Stimulated activated CD8-positive, alpha-beta memory T cell treated with anti-CD3 and anti-CD28 coated beads, Interleukin-12 subunit alpha, Interleukin-12 subunit beta, amount 100 ng/mL, for 4 hours (primary cell): ENCODE measurements at places on chromosomes 5 and 9.

GRCh38 chr5:36414869-36415282, 113.2 kb upstream of the RANBP3L start:
- DNase-seq = no peak

- no peak for DNase-seq
These were observed 52.9 kb downstream of the ARHGAP26 start for GRCh38 chr5:142823126-142823525.

GRCh38 chr5:548256-548655, 24.0 kb upstream of the SLC9A3 start:
- DNase-seq = no peak

DNA sequence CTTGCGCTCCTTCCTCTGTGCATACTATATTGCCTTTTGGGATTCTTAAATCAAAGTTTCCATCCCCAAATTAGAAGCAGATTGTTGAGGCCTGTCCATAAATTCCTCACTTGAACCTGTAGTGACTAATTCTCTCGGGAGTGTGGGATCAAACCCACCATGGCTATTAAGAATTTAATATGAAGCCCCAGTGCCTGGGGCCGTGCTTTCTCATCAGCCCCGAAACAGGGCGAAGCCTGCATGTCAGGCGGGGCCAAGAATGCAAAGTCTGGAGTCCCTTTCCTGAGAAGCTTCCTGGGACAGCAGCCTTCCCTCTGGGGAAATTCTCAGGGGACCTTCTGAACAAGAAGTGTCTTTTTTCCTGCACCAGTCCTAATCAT, 29.3 kb upstream of the FAT2 start:
- no peak for DNase-seq

- no peak for DNase-seq
These were observed 1498.8 kb downstream of the MAT2B start for GRCh38 chr5:165004175-165004574.

GRCh38 chr9:89374176-89374575, 55.9 kb downstream of the SECISBP2 start:
- no peak for DNase-seq

DNA sequence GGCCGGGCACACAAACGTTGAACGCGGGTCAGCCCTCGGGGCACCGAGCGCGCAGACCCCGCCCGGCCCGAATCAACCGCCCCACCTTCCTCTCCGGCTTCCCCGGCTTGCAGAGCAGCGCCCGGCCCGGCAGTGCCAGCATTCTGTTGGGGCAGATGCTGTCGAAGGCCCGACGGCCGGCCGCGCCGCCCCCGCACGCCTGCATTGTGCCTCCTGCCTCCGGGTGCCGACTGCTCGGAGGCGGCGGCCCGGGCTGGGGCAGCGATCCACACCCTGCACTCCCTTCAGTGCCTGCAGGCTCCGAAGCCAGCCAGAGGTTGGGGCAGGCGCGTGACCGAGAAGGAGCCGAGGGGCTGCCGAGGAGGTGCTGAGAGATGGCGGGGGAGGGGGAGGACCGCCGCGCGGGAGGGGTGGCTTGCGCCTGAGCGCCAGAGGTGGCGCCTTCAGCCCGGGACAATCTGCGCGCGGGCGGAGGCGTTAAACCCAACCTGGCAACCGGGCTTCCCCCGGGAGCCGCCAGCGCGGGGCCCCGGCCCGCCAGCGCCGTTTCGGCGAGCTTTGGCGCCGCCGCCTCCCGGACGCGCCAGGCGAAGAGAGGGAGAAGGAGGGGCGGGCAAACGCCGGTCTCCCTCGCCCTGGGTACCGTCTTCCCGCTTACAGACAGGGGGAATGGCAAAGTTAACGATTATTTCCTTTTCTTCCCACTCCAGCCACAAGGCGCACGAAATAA, at the start of gene MCIDAS:
MCIDAS (minus strand) TSS at position 382 of the 730 bp plus-strand sequence; CDS start at position 205, 177 bp downstream.
- peak; percentile 49 for DNase-seq

DNA sequence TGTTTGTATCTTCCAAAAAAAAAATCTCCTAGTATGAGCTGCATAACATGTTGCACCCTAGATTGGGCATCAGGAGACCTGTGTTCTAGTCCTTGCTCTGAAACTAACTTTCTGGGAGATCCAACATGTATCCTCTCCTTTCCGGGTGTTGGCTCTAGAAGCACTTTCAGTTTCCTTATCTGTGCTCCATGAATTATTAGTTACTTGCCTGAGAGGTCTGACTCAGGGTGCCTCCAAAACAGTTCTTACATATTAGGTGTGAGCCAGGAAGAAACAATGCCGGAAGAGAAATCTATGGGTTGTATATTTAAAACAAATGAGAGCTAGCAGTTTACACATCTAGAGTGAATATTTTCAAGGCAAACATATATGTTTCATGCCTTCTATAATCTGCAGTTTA, 36.7 kb upstream of the SLC36A2 start:
- DNase-seq = no peak

DNA sequence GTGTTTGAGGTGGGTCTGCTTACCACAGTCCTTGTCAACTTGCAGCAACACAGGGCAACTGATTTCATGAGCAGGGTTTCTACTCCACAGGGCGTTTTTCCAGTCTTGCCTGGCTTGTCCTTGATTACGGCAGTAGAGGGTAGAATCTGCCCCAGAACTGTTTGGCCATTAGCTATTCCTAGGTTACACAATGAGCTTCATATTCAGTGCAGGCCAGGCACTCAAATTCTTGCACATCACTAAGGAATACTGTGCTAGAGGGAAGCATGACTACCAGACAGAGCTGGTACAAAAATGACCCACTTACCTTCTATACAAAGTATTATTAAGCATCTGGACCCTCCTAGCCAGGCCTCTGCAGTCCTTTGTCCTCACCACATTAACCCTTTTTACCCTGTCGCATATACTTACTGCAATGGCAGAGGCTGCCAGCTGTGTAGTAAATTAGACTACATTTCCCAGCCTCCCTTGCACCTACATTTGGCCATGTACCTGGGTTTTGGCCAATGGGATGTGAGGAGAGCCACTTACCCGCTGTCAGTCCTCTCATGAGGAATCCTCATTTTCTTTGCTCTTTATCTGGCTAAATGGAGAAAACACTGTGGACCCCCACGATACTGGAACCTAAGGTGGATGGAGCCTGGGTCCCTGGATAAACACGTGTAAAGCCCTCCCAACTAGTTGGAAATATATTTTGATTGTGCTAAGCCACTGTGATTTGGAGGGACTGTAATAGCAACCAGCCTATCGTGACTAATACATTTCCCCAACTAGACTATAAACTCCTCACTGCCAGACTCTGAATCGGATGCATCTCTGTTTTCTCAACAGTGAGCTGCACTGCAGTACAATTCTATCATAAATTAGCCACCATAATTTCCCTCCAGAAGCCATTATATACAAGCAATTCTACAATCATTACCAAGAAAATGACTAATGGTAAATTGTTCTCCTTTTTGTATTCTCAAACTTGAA, 218.7 kb downstream of the GLIS3 start:
- no peak for DNase-seq

GRCh38 chr5:80408484-80409366, 861 bp downstream of the ZFYVE16 start:
- no peak for DNase-seq

DNA sequence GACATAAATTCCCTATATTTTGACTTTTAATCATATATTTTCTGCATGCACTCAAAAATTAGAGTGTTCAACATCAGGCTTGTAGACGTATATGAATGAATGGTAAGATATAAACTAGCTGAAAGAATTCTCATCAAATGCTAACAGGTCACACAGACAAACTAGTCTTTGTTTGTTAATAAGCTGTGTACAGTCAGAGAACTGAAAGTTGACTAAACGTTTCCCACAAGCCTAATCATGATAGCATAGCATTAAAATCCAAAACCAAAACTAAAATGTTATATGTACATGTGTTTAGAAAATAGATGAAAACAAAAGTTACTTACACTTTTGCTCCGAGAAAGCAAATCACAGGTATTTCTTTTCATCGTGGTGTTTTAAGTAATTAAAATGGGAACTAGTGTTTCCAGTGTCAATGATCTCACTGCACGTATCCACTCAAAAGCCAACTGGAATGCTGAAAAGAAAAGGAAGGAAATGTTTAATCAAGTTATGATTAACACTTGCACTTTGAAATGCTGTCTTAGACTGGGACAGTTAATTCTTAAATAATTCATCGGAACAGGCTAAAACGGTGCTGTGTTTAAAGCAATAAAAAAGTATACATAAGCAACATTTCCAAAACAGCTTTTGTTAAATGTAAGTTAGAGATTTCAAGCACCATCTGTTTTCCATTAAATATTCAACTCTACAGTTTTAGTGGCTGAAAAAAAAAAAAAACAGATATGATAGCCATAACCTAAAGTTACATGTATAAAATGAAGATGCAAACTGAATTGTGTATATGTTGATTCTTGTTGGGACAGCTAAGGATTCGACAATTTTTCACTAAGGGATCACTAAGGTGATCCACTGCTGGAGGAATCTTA, 291.9 kb upstream of the PDE4D start:
- DNase-seq = no peak

DNA sequence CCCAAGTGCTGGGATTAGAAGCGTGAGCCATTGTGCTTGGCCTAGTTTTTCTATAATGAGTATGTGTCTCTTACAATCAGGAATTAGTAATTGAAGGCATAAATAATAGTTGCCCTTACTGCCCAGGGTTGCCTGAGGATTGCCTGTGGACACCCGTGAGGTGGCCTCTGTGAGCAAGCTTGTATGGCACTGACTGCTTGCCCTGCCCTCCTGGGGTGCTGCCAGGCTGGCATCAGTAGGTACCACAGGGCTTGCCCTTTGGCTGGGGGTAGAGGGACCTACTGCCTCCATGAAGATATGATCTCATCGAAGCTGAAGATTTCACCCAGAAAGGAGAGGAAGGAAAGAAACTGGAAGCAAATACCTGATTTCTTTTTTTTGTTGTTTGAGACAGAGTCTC, 23.8 kb upstream of the PHF19 start:
- no peak for DNase-seq

DNA sequence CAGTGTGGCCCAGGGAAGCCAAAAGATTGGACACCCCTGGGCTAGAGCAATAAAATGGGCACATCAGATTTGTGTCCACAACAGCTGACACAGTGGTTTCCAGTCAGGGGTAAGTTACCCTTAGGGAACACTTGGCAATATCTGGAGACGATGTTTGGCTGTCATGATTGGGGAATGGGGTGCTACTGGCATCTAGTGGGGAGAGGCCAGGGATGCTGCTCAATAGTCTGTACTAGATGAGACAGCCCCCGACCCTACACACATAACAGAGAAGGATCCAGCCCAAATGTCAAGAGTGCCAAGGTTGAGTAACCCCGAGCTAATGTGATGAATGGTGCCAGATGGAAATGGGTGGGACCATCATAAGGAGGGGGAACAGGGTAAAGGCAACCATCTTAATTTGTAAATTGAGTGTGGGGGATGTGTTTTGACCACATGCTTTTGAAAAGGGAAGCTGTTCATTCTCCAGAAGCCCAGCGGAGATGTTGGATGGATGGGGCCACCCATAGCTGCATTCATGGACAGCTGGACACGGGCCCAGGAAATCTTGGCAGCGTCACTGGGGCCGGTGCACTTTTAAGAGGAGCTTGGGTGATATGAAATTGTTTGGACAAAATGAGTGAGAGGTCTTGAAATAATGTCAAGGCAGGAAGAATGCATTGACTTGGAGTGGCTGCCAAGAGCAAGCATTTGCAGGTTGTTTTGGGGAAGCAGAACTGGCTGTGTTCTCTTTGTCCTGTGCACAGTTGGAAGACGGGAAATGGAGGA, 33.4 kb downstream of the SYK start:
- DNase-seq = no peak

DNA sequence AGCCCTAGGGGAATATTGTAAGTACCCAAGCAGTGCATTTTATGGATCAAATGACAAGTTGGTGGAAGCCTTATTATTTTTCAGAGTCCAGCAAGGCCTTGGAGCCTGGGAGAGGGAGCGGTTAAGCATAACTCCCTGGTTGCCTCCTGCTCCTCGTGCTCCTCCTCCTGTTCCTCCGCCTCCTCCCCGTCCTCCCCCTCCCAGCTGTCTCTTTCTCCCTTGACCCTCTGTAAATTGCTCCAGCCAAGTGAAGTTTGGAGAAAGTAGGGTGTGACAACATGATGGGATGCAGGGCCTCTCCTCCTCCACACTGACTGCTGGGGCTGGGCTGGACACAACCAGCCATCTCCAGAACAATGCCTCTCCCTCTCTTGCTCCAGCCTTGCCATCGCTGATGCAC, 586.9 kb downstream of the CCDC171 start:
- DNase-seq = no peak

DNA sequence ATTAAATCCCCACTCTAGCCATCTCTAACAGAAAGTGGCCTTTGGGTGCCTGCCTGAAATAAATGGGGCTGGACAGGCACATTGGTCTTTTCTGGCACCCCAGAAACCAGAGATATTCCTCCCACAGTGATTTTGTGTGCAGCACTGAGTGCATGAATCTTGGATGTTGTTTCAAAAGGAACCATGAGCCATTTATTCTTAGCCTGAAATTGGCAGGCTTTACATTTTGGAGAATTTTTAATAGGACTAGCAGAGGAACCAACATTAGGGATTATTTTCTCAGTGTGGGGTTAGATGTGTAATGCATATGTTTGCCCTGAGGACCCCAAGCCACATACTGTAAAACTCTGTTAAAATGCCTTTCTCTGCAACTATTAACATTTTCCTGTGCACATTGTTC, 451.3 kb downstream of the NFIB start:
- DNase-seq = no peak

DNA sequence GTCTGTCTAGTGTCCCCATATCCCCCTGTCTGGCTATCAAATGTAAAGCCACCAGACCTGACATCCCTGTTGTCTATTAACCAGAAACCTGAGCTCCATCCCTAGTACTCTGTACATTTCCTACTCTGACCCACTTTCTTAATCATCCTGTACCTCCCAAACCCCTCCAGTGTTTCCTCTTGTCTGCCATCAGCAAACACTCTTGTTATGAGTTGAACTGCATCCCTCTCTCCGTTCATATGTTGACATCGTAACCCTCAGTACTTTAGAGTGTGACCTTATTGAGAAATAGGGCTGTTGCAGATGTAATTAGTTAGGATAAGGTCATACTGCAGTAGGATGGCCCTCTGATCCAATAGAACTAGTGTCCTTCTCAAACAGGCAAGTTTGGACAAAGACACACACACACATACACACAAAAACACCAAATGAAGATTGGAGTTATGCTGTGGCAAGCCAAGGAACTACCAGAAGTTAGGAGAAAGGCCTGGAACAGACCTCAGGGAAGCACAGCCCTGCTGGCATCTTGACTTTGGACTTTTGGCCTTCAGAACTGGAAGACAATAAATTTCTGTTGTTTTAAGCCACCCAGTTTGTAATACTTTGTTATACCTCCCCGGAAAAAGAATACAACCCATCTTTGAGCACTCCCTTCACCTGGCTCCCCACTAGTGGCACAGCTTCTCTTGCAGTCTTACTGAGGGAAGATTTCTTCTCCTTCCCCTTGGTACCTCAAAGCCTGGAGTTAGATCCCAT, 180.0 kb upstream of the PTGER4 start:
- no peak for DNase-seq

DNA sequence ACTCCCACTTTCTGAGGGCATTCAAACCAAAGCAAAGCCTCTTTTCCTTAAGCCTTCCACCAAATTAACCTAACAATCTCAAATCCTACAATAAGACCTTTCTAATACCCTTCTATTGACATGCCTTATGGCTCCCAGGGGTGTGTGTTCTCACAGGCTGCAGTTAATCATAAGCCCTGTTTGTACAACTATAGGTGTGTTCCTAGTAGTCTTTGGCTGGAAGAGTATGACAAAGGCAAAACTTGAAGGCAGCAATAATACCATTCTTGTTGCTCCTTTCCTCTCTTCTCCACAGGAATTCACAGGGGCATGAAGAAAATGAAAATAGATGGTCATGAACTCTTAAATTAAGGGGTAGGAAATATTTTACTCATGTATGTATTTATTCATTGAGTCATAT, 10.9 kb upstream of the FBXO38 start:
- no peak for DNase-seq
